ENCODE measurements at places on chromosomes 3 and 15.

DNA sequence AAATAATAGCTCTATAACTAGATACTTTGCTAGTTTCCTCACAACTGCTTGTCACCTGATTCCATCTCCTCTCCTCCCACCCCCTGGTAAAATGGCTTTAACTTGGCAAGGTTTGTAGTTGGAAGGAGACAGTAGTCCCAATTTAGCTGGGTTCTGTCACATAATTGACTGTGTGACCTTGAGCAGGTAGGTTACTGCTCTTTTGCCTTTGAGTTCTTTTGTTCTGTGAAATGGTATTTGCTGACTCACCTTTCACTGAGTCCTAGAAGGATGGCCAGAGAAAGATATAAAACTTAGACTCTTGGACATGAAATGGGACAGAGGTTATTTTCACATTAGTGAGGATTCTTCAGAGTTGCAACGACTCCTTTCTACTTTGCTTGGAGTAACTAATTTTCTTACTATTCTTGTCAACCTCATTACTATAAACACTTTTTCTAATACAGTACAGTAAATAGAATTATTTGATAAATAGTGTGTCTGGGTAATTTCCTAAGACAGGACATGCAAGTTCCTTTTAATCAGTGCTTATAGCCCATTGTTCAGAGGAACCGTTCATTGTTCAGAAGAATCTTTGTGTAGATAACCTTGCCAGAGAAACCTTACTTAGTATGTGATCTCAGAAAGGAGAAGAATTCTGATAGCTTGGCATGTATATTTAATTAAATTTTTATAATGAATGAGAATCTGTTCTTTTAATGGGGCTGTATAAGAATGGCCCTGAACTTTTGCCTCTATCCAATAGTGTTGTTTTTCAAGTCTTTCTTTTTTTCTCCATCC is 14.3 kb downstream of the AKAP13 start:
- DNase-seq: no peak

GRCh38 chr3:156246961-156247725 is 126.8 kb downstream of the KCNAB1 start:
- DNase-seq: no peak

- no peak for DNase-seq
Measured at GRCh38 chr3:8519156-8519555, 17.5 kb downstream of the LMCD1 start.

DNA sequence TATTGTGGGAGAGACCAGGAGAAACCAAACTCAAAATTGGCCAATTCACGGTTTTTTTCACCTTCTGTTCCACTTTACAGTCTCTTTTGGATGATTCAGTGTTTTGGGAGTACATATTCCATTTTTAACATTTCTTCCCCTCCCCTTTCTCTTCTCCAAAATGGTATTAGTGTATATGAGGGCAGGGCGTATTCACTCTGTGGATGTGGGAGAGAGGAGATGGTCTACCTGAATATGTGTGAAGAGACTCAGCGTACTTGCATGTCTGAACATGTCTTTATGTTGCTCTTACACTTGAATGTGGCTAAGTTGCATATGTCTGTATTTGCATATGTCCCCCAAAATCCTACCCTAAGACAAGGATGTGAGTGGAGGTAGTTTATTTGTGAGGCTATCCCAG is 291.0 kb upstream of the PPP2R3A start:
- DNase-seq: no peak

DNA sequence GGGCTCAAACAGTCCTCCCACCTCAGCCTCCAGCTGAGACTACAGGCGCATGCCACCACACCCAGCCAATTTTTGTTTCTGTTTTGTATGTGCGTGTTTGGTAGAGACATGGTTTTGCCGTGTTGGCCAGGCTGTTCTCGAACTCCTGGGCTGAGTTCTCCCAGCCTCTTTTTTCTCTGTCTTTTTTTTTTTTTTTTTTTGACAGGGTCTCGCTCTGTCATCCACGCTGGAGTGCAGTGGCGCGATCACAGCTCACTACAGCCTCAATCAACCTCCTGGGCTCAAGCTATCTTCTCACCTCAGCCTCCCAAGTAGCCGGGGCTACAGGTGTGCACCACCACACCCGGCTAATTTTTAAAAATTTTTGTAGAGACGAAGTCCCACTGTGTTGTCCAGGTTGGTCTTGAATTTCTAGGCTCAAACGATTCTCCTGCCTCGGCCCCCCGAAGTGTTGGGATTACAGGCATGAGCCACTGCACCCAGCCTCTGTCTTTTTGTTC is 867 bp upstream of the DCAF1 start:
- DNase-seq: no peak

- no peak for DNase-seq
Measured at GRCh38 chr3:71002298-71002697, 581.2 kb downstream of the FOXP1 start.

DNA sequence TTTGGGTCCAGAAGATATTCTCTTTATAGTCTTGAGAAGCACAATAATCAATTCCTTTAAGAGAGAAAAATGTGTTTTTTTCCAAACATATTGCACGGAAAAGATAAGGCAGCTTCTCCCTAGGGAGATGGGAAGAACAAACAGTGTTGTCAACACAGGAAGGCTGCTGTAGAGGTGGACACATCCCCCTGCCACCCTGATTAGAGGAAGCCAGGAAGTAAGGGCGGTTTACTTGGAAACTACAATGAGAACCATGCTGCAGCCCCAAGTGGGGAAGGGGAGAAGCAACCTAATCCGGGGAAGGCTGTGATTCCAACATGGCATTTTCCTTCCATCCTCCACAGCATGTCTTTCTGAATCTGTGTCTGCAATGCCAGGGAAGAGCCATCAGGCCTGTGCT is 256.9 kb upstream of the TGFBR2 start:
- no peak for DNase-seq

DNA sequence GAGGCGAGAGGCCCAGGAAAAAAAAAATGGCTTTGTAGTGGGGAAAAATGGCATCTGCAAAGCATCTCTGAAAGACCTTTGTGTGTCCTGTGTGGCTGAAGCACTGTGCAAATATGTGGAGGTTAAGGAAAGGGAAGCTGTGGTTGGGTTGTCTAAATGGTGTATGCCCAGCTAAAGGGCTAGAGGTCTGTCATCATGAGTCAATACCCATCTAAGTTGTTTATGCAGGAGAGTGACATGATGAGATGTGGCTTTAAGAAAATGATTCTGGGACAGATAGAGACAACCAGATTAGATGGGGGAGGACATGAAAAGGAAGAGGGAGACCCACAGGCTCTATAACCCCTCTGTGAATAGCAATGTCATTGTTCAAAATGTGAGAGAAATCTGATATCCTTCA is 280.7 kb downstream of the MFSD1 start:
- DNase-seq: no peak

DNA sequence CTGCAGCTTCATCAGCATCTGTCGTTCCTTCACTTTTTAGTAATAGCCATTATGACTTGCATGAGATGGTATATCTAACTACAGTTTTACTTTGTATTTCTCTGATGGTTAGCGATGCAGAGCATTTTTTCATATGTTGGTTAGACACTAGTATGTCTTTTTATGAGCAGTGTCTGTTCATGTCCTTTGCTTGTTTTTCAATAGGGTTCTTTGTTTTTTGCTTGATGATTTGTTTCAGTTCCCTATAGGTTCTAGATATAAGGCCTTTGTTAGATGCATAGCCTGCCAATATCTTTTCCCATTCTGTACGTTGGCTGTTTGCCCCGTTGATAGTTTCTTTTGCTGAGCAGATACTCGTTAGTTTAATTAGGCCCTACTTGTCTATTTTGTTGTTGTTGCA is 487.2 kb upstream of the BCHE start:
- no peak for DNase-seq

DNA sequence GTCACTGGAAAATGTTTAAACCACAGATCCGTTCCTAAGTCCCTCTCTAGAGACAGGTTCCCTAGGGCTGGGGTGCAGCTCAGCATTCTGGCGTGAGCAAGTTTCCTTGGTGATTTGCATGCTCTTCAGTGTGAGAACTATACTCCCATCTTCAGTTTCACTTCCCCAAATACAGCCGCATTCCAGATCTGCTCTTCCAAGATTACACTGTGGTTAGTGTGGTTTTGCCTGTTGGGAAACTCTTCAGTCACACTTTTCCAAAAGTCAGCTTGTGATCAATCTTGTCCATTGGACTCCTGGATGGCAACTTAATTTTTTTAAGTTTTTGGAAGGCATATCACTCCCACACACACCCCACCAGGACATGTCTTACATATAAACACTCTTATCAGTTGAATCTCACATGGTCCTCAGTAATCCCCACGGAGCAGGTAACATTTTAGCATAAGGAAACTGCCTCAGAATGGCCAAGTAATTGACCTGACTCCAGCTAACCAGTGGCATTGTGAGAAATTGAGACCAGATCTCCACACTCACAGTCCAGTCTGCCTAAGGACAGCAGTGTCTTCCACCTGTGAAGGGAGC is 33.5 kb upstream of the PTPN23 start:
- no peak for DNase-seq

Measured in activated CD8-positive, alpha-beta memory T cell treated with anti-CD3 and anti-CD28 coated beads for 1 hour (primary cell).